Stimulated activated CD4-positive, alpha-beta T cell treated with anti-CD3 and anti-CD28 coated beads, Interleukin-15, amount 100 ng/mL, for 1 hour (primary cell): ENCODE measurements at places on chromosomes 11 and 22.

- DNase-seq: no peak
Measured at GRCh38 chr22:29668673-29669072, 51.1 kb upstream of the CABP7 start.

DNA sequence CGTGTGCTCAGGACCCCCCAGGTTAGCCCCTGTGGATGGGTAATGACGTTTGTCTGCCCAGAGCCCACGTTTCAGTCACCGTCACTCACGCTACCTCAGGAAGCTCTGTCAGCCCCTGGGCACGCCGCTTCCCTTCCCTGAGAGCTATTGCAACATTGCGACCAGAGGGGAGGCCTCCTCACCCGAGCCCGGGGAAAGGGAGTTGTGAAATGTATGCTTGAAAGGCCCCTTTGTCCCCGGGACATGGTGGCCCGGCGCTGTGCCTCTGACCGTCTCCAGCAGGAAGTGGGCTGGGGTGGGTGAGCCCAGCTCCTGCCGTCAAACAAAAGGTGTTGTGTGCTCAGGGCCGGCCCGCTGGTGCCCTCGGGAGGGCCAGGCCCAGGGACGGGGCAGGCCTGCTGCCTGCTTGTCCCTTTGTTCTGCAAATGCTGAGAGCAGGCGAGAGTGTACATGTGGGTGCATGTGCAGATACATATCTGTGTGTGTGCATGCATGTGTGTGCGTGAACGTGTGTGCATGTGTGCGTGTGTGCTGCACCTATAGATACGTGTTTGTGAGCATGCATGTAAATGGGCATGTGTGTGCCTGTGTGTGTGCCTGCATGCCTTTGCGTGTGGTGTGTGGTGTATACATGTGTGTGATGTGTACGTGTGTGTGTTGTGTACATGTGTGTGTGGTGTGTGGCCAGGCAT is 1125.0 kb downstream of the BRD1 start:
- no peak for DNase-seq

DNA sequence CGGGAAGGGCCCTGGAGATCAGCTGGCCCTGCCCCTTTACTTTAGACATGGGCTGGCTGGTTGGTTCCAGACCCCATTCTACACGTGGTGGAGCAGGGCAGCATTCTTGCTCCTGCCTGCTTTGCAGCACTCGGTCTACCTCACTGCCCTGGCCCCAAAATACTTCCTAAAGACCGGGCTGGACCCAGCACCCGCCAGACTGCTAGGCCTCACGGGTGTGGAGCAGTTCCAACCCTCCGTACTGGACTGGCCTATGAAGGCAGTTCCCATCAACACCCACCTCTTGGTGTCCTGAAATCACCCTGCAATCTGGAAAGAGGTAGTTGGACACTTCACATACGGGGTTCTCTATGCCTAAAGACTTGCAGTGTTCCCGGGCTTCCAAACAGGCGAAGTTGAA is 6.4 kb downstream of the MCAT start:
- no peak for DNase-seq

GRCh38 chr22:36940676-36941075 is 27.2 kb downstream of the CSF2RB start:
- DNase-seq: no peak

DNA sequence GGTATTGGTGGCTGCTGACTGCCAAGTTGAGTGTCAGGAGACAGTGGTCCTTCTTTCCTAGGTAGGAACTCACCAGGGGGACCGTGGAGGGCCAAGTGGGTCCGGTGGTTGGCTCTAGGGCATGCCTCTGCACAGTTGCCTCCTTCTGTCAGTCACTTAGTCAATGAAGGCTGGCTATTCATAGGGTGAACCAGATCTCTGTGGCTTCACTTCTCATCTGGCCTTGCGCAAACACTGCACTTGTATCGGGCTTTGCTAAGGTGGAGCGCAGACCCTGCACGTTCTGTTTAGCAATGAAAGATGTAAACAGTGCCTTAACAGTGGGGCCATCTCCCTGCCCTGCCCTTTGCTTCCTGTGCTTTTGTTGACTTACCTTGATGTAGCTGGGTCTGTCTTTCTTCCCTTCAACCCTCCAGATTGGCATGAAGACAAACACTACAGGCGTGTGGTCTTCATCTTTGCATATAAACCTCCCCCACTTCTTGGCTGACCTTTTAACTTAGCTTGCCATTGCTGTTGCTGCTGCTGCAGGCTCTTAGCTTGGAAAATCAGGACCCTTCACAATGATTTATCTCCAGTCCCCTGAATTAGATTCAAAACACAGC is 6.7 kb upstream of the SORL1-AS1 start:
- DNase-seq: no peak

GRCh38 chr11:94910779-94911178 is 62.6 kb downstream of the CWC15 start:
- DNase-seq: no peak

- no peak for DNase-seq
Measured at GRCh38 chr11:9923280-9923679, 259.4 kb downstream of the SWAP70 start.
